ENCODE measurements at places on chromosomes 7 and 10.

- DNase-seq, result no peak
Observed at GRCh38 chr7:156224833-156225225, 412.6 kb upstream of the SHH start.

GRCh38 chr7:57769958-57770357 is 320.0 kb downstream of the ZNF716 start:
- DNase-seq, result no peak

DNA sequence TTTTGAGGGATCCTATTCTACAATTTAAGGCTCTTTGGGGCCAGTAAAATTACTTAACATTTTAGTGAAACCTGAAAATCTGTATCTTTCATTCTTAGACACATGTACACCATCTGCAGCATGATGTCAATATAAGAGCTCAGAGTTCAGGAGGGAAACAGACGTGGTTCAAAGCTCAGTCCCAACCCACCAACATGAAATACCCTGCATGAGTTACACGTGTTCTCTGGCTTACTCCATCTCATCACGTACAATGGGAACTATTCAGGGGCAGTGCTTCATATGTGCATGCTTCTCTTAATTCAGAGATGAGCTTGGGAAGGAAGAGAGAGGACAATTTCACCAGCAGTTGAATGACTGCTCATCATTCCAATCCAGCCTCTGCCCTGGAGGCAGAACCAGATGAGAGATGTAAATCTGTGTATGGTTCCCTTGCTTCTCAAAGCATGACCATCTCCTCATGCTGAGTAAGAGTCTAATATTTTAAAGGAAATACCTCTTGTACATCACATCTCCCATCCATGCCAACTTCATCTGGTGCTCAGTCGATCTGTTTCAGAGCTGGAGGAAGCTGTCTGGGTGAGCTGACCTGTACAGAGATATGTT is 29.0 kb upstream of the ADAM12 start:
- no peak for DNase-seq

GRCh38 chr7:79636849-79637248 is 183.4 kb upstream of the MAGI2 start:
- no peak for DNase-seq

DNA sequence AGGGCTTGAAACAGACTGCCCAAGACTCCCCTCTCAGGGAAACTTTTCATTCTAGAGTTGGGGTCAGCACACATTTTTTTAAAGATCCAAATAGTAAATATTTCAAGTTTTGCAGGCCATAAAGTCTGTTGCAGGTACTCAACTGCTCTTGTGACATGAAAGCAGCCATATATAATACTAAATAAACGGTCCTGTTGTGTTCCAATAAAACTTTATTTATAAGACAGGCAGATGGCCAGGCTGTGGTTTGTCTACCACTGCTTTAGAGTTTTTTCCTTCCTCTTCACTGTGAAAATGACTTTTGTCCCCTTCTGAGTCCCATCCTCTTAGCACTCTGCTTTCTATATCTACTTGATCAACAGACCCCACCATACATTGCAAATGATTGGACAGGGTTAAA is 40.5 kb upstream of the TM9SF3 start:
- DNase-seq, result no peak

DNA sequence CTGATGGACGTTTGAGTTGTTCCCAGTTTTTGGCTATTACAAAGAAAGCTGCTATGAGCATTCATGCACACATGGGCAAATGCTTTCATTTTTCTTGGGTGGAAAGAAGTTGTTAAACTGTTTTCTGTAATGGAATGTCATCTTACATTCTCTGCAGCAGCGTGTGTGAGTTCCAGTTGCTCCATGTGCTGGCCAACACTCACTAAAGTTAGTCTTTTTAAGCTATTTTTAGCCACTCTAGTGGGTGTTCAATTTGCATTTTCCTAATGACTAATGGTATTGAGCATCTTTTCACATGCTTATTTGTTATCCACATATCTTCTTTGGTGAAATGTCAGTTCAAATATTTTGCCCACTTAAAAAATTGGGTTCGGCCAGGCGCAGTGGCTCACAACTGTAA is 82.8 kb upstream of the COL13A1 start:
- no peak for DNase-seq

All from SIG-M5 (cell line).